Stimulated activated CD8-positive, alpha-beta memory T cell treated with anti-CD3 and anti-CD28 coated beads, Interleukin-2, amount 100 ng/mL, for 1 hour (primary cell): ENCODE measurements at places on chromosomes 3 and 15.

DNA sequence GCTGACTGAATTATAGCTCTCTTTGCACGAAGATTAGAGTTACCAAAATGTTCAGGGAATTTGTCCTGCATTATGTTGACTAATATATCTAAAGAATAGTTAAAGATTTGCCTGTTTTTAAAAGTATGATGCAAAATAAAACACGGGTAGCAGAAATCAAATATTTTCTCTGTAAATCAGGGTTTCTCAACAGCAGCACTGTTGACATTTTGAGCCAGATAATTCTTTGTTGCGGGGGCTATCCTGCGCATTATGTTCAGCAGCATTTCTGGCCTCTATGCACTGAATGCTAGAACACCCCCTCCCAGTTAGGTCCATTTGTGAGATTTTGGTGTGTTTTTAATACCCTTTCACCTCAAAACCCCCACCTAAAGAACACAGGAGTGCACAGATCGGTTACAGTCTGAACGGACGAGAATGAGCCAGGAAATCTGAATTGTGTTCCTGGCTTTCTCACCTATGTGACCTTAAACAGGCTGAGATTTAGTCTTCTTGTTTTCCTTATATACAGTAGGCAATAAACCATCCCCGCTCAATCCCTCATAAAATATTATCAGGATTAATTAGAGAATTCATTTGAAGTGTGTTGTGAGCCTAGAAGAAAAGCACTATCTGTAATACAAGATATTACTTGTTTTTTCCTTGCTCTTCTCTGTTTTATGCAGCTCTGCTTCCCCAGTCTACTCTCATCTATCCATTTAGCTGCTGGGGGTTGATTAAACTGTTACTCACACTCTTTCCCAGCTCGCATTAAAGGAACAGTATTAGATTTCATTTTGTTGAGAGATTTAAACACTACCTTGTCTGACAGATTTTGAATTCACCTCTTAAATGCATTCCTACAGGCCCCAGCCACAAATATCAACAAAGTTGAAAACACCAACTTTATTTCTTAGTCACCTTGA lies 247.5 kb upstream of the GOLIM4 start:
- no peak for DNase-seq

DNA sequence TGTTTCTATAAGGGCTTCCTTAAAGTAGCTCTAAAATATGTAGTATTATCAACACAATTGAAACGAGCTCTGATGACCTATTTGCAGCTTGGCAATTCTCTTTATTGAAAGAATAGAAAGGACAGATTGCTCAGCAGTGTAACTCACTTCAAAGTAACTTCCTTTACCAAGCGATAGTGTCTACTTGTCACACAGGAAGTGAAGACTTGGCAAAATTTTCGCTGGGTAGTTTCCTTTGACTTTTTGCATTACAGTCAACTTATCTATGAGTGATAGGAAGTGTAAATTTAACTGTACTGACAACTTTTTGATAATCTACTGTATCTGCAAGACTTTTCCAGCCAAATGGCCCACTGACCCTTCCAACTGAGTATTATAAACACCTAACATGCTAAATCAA lies 22.8 kb downstream of the SLC9A9 start:
- no peak for DNase-seq

DNA sequence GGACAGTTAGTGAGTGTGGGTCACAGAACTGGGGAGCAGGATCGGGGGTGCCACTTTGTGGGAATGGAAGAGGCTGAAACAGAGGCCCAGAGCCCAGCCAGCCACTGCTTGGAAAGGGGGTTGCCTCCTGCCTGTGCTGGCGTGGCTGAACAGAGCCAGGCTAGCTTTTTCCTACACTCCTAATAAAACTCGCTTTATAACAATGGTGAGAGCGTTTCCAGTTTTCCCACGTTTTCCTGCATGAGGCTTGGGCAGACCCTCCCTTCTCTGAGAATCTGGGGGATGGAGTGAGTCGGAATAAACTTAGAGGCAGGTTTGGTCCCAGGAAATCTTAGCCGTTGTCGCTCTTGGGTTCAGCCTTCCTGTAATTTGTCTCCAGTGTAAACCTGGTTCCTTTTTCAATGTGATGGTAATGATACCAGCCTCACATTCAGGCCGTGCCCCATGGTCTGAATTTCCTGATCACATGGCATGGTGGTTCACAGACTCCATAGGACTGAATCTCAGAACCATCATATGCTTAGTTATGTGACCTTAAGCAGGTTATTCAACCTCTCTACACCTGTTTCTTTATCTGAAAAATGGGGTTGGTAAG lies 6.5 kb upstream of the FGD5 start:
- DNase-seq: no peak

DNA sequence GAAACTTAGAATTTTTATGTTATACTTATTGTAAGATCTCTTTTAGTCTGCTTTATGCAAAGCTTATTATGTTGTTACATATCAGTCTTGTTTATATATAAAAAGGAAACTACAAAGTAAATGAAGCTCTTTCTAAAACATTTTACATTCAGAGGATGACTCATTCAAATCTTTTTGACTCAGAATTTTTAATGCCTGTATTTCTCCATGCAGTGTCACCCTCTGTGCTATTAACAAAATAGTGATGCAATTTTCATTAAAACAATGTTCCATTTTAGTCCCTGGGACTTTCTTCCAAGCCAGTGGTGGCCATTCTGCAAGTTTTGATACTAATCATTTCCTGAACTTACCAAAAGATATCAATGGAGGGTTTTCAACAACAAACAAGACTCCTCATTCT lies 216.1 kb downstream of the NAALADL2 start:
- no peak for DNase-seq

DNA sequence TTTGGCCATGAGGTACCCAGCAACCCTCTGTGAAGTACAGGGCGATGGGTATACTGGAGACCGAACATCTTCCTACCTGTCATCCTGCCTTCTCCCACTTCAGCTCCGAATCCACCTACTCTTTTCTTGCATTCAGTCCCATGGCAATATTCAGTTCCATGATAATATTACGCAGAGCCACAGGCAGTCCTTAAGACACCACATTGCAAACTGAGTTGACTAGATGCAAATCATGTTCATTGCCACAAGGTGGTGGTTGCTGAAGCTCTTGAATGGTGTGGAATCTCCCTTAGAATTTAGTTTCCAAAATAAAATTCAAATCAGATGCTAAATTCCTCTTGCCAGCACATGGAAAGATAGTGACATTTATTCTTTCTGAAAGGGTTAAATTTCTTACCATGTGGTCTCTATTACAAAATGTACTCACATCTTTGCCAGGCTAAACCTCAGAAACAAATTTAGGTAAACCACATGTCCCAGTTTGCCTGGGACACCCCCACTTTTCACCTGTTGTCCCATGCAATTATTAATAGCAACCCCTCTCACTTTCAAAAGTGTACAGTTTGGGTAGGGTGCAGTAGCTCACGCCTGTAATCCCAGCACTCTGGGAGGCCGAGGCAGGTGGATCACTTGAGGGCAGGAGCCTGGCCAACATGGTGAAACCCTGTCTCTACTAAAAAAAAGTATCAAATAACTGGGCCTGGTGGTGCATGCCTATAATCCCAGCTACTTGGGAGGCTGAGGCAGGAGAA lies 1.7 kb upstream of the NME9 start:
- DNase-seq: no peak

DNA sequence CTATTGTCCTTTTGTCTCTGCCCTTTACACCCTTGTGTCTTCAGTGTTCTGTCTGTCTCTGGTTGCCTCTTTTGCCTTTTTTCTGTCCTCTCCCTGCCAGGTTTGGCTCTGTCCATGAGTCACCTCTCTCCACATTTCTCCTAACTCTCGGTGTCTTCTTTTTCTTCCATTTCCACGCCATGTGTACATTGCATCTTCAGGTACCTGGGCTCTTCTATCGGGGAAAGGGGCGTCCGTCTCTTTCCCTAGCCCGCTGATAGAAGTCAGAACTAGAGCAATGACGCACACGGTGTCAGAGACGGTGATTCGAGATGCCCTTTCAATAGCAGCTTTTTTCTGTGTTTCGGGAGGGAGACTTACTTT lies 641 bp downstream of the OPA1 start:
- no peak for DNase-seq

DNA sequence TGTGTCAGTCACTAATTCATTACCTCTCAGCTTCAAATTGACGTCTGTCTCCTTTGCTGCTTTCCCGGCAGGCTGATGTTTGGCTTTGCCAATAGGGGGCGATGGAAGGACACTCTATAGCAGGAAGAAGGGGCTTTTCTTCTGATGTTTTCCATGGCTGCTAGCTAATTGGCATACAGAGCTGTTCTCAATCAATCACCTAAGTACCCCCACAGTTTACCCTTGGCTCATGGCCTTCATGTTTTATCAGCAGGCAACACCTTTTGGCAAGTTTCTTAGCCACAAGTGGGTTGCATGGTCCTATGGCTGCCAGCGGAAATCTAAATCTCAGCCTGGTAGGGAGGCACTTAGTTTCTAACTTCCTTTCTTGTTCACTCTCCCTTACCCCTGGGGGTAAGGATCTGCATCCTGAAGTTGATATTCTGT lies 45.0 kb downstream of the ESYT3 start:
- no peak for DNase-seq

DNA sequence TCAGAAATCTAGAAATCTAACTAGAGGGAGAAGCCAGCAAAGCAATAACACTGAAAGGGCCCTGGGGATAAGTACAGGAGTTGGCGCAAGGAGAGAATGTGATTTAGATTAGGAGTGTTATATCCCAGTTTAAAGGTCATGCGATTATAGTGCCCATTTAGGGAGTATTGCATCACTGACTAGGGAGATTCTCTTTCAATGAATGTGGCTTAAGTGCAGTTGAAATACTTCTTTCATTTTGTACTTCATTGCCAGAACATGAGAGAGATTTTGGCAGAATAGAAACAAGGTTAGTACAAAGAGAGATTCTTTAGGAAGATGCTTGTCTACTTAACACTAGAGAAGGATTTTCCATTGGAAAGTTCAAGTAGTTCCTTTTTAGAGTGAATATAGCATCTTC lies 13.9 kb downstream of the ROBO2 start:
- DNase-seq: no peak

DNA sequence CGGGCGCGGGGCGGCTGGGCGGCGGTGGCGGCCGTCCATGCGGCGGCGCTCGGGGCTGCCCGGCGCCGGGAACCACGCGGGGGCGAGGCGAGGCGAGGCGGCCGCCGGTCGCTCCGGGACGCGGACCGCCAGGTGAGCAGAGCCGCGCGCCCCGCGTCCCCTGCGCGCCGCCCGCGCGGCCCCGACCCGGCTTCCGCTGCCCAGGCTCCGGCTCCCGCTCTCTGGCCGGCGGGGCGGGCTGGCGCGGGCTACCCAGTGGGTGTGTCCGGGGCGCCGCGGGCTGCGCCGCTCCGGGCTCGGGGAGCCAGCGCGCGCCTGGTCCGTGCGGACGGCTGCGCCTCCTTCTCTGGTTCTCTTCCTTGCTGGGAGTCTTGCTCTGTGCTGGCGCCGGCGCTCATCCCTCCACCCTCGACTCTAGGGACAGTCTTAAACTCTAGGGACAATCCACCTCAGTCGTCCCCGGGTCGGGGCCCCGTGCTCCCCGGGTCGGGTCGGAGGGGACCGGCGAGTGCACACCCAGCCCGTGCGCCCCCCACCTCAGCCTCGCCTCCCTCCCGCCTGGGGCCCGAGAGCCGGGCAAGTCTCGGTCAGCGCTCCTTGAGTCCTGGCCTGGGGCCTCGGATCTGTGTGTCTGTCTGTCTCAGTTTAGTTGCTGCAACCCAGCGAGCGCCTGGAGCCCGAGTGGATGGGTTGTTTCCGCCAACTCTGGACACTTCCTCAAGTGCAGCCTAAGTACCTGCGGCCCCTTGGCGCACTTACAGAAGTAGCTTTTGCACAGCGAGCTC lies 488 bp downstream of the THSD4 start:
- DNase-seq: no peak

GRCh38 chr3:9769012-9769411 lies 735 bp downstream of the CAMK1 start:
- no peak for DNase-seq

DNA sequence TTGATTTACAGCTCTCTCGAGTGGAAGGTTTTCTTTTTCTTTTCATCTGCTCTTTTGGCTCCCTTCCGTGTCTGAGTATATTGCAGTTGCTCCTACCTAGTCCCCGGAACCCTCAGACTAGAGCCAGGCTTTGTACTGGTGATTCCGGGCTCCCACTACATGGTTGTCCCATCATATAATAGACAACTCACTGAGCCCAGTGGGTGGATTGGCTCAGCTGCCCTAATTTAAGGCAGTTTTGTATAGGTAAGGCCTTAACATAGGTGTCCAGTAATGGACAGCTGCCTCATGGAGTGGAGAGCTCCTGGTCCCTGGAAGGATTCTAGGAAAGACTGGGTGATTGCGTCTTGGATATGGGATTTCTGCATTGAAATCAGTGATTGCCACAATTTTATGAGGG lies 58.0 kb downstream of the KY start:
- DNase-seq: no peak

- no peak for DNase-seq
These were observed 33.1 kb upstream of the CCDC50 start for GRCh38 chr3:191296041-191296541.

- DNase-seq: no peak
These were observed 75.9 kb downstream of the VGLL4 start for GRCh38 chr3:11567516-11568467.

GRCh38 chr3:11159421-11159904 lies 5.2 kb downstream of the HRH1 start:
- no peak for DNase-seq

GRCh38 chr3:65583188-65583587 lies 455.5 kb downstream of the MAGI1 start:
- DNase-seq: no peak

DNA sequence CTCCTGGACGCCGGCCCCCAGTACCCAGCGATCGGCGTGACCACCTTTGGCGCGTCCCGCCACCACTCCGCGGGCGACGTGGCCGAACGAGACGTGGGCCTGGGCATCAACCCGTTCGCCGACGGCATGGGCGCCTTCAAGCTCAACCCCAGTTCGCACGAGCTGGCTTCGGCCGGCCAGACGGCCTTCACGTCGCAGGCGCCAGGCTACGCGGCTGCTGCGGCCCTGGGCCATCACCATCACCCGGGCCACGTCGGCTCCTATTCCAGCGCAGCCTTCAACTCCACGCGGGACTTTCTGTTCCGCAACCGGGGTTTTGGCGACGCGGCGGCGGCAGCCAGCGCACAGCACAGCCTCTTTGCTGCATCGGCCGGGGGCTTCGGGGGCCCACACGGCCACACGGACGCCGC lies 956 bp downstream of the ZIC1 start:
- no peak for DNase-seq

- DNase-seq: no peak
These were observed 10.4 kb upstream of the MB21D2 start for GRCh38 chr3:192928016-192928415.

DNA sequence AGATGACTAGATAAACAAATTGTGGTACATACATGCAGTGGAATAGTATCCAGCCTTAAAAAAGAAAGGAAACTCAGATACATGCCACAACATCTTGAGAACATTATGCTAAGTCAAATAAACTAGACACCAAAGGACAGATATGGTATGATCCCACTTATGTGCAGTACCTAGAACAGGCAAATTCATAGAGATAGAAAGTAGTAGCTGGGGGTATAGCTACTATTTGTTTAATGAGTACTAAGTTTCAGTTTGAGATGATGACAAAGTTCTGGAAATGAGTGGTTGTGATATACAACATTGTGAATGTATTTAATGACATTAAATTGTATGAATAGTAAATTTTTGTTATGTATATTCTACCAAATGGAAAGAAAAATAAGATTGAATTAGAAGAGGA lies 477.2 kb upstream of the CFAP20DC start:
- no peak for DNase-seq

- DNase-seq: no peak
These were observed 61.3 kb upstream of the CMTM8 start for GRCh38 chr3:32176989-32177701.
